ENCODE measurements at places on chromosomes 11 and 22.

DNA sequence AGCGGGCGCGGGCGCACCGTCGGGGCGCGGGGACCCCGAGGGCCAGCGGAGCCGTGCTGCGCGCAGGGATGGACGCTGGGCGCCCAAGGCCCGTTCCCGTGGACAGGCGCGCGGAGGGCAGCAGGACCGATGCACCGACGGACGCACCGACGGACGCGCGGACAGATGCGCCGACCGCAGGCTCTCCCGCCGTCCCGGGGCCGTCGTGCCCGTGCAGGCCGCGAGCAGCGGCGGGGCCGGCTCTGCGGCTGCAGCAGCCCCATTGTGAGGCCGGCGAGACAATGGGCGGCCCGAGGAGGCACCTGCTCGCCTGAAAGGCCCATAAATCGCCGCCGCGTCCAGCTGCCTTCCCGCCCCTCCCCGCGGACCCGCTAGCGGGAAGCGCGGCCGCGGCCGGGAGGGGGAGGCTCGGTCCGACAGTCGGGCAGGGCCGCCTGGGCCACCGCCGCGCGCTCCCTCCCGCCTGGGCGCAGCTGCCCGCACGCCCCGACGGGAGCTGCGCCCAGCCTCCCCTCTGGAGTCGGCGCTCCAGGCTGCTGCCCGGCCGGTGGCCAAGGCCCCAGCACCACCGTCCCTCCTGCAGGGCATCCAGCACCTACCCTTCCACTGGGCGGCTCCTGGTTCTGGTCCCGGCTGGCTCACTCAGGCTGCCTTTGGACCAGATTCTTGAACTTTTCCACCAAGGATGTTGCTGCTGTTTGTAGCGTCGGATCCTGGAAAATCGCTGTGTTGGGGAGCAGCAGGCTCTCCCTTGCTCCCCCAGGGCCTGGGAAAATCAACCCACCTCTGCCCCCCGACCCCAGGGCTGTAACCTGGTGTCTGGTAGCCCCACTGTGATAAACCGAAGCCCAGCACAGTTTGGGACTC, 15.8 kb downstream of the CDKN1C start:
- DNase-seq: no peak

- DNase-seq: no peak
These were observed 107.2 kb downstream of the TSPAN18 start for GRCh38 chr11:44833877-44834452.

DNA sequence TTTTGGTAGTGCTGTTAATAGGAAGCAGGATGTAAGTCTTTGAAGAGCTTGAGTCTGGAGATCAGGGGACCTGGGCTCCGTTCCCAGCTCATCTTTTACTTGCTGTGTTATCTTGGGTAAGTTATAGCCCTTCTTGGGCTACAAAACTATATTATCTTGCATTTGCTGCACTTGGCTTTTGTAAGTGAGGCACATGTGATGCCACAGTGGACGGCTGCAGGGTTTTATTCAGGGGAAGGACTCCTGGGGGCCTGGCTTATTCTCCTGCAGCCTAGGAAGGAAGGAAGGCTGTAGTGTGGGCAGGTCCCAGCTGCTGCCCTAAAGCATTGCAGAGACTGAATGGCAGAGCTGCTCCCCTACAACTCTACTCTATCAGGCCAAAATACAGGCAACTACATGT, 6.4 kb downstream of the CD82 start:
- DNase-seq: no peak

- peak; percentile 88 for DNase-seq
These were observed 75.8 kb downstream of the CD44 start for GRCh38 chr11:35214792-35215193.

DNA sequence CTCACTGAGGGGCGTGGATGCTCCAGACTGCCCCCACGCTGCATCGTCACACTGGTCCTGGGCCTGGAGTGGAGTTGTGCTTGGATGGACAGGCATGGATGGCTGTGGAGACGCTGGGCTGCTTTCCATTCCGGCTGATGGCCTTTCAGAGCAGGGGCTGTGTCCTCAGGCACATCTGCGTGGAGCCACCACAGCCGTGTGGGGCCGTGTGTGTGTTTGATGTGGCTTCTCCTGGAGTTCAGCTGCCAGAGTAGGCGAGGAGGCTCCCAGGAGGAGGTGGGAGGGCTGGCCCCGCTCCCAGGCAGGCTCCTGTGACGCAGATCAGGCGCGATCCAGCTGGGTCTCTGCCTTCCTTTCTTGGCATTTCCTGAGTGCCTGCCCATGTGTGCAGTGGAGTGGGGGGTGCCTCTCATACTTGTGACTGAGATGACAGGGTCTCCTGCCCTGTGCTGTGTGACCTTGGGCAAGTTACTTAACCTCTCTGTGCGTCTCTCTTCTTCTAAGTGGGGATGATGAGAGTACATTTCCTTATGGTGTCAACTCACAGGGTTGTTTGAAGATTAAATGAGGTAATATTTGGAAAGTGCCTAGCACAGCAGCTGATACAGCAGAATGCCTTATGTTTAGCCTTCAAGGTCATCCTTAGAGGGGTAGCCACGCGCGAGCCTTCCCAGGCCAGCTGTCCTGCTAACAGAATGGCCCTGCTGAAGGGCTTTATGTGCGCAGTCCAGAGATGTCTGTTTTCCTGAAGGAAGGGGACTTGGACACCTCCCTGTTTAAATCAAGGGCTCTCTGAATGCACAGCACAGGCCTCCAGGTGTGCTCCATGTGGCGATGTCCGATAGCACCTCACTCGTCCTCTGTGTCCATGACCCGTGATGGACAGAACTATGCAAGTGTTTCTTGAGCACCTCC, 33.5 kb downstream of the GLB1L2 start:
- no peak for DNase-seq
